ENCODE measurements at places on chromosomes 5 and 9.

- DNase-seq, result no peak
Observed at GRCh38 chr9:126348911-126349550, 22.4 kb downstream of the MVB12B start.

GRCh38 chr5:125181955-125182354, 435.5 kb upstream of the ZNF608 start:
- no peak for DNase-seq

DNA sequence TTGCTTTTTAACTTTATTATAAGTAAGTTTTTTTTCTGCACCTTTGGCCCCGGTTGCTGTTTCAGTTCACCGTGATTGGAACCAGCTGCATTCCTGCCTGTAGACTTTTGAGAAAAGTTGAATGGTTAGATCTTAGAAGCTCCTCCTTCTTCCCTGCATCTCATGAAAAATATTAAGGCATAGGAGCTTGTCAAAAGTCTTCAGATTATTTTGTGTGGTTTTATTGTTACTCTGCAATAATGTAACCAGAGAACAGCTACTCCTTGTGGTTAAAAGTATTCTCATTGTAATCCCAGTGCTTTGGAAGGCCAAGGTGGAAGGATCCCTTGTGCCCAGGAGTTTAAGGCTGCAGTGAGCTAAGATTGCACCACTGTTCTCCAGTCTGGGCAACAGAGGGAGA, 3.3 kb upstream of the SLC2A8 start:
- no peak for DNase-seq

GRCh38 chr5:36928947-36929346, 52.4 kb downstream of the NIPBL start:
- DNase-seq, result no peak

GRCh38 chr5:159695741-159696294, 220.5 kb upstream of the ADRA1B start:
- DNase-seq, result no peak

DNA sequence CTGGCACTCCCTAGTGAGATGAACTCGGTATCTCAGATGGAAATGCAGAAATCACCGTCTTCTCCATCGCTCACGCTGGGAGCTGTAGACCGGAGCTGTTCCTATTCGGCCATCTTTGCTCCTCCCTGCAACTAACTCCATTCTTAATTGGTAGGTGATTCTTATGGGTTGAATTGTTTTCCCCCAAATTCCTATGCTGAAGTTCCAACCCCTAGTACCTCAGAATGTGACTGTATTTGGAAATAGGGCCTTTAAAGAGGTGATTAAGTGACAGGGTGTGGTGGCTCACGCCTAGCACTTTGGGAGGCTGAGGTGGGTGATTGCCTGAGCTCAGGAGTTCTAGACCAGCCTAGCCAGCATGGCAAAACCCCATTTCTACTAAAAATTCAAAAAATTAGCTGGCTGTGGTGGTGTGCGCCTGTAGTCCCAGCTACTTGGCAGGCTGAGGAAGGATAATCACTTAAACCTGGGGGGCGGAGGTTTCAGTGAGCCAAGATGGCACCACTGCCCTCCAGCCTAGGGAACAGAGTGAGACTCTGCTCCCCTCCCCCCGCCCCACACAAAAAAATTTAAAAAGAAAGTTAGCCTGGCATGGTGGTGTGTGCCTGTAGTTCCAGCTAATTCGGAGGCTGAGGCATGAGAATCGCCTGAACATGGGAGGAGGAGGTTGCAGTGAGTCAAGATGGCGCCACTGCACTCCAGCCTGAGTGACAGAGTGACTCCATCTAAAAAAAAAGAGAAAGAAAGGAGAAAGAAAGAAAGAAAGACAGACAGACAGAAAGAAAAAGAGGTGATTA, 25.2 kb upstream of the FOCAD start:
- no peak for DNase-seq

DNA sequence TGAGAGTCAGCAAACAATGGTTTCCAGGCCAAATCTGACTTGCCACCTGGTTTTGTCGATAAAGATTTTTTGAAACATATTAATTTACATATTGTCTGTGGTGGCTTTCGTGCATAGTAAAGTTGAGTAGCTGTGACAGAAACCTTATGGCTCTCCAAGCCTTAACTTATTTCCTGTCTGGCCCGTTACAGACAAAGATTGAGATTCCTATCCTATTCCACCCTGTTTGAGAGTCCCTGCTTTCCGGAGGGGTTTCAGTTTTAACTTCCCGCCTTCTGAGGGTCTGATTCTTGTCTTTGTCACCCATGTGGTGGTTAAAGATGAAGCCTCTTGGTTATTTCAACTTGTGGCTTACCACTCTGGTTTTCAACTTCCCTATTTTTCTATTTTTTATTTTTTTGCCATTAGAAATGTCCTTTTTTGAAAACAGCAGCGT, 11.4 kb downstream of the OTULIN start:
- no peak for DNase-seq

DNA sequence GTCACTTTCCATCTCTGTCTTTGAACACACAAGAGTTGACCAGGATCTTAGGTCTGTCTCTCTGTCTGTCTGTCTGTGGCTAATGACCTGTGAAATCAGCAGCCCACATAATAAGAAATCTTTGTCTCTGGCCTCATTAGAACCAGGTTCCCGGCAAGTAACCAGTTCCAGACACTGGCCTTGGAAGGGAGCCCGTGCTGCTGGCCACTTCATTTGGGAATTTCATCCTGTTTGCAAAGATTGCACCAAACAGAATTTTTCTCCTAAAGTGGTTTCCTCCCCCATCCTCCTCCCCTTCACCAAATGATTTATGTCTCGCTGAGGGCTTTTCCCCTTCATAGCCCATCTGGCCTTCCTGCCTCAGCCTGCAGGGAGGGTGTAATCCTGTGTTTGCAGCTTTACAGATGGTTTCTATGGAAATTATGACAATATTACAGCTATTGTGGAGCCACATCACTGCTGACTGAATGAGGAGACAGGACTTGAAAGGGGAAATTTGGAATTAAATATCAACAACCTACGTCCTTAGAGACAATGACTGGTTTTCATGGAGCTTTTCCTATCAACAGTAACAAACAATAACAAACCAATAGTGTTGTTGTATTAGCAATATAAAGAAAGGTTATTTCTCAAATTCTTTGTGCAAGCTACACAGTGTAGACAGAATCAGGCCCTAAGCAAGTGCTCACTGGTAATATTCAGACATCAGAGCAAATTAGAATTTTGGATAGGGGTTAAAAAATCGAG, 25.7 kb downstream of the DPYSL3 start:
- no peak for DNase-seq

GRCh38 chr5:113205807-113206206, 229.0 kb downstream of the TSSK1B start:
- DNase-seq, result no peak

GRCh38 chr9:33127881-33128280, 39.3 kb downstream of the B4GALT1 start:
- no peak for DNase-seq

DNA sequence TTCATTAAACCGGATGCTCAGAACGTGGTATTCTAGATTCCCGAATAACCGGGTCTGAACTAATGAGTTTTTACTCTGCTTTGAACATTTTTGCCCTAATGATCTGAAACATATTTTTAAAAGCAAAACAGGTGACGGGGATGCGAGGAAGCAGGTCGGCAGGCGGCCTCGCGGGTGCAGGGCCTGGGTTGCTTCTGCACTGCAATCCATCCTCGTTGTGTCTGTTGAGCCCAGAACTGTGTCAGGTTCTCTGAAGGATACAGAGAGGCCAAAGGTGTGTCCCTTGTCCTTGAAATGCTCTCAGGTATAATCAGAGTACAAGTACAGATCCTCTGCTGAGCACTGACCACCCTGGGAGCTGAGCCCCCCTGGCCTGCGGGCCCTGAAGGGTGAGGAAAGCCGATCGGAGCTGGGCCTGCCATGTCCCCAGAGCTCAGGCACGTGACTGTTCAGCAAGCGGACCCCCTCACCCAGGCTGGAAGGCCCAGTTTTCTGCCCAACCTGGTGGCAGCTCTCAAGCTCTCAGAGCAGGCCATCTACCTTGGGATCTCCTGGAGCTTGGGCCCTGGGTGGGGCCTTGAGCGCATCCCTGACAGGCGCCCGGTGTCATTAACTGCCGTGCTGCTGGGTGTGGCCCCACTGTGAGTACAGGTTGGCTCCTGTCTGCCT, 151.8 kb downstream of the OLFM1 start:
- DNase-seq, result no peak

DNA sequence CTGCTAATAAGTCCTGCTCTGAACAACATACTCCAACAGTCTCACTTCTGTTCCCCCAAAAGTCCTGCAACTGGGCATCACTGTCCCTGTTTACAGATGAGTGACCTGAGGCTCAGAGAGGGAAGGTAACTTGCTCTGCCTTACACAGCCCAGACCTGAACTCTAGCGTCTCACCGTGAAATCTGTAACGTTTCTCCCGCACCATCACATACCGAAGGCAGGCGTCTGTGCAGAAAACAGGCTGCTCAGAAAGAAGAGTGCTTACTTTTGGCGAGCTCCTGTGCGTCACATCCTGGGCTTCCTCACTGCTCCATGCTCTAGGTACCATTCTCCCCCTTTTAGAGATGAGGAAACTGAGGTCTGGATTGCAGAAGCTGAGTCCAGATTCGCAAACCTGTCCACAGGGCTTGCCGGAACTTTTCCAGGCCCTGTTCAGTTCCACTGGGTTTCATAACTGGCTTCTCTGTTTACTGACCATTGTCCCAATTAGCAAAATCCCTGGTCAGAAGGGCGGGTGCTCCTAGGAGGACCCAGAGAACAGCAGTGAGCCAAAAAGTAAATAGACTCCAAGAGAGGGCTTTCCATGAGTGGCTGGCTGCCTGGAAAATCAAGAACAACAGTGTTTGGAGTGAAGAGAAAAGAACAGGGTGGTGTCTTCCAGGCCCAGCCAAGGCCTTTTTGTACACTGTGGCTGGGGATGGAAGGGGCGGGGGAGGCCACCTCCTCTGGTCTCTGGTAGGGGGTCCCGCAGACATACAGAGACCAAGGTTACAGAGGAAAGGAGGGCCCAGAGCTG, 27.1 kb downstream of the GSN start:
- DNase-seq, result no peak

- no peak for DNase-seq
Observed at GRCh38 chr9:92245005-92245797, 48.3 kb downstream of the IARS1 start.

GRCh38 chr5:1732238-1732941, 67.2 kb downstream of the MRPL36 start:
- no peak for DNase-seq

DNA sequence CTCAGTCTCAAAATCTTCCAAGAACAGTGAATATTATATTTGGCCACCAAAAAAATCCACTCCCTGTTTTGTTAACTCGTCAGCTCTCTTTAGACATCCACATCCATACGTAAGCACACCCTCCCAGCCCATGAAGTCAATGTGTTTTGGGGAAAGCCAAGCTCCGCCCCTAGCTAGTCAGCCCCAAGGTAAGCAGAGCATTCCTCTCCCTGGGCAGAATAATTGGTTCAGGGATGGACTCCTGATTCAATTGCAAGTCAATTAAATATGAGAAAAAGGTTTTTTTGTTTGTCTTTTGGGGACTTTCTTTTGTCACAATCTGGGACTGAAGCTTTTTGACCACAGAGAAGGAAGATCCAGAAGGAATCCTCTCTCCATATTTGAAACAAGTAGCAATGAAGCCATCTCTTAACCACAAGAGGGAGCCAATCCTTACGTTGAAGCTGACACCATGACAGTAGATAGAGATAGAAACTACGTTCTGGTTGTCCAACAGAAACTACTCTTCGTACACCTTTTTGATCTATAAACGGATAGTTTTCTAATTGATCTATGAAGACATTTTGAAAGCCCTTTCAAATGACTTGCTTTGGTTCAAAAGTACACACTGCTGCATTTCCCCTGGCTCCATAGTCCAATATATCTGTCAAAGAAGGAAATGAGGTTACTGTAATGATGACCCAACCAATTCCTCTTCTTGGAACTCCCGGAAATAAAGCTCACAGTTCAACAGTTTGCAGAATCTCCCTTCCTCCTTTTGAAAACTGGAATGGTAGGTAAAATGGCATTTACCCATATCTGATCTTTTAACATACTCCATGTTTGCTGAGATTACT, 166.4 kb downstream of the TLE1 start:
- no peak for DNase-seq

- DNase-seq, result no peak
Observed at GRCh38 chr5:23742701-23743100, 235.3 kb downstream of the PRDM9 start.

DNA sequence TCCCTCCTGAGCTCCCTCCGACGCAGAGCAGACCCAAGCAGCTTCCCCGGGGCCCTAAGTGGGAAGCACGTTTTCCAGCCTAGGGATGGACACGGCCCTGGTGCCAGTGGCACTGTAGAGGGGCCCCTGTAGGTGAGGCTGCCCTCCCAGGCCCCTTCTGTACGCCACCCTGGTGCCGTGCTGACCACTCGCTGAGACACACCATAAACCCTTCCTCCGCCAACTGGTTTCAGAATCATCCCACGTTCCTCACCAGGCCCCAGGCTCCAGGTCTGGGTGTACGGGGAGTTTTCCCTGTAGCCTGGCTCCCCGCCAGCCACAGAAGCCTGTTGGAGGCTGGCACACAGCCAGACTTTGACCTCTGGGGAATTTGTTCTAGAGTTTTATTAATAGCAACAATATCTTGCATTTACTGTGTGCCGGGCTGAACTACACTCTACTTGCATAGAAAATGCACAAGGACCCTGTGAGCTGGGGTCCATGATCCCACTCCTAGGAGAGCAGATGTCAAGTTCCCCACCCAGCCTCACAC, 18.2 kb upstream of the WDR38 start:
- no peak for DNase-seq

DNA sequence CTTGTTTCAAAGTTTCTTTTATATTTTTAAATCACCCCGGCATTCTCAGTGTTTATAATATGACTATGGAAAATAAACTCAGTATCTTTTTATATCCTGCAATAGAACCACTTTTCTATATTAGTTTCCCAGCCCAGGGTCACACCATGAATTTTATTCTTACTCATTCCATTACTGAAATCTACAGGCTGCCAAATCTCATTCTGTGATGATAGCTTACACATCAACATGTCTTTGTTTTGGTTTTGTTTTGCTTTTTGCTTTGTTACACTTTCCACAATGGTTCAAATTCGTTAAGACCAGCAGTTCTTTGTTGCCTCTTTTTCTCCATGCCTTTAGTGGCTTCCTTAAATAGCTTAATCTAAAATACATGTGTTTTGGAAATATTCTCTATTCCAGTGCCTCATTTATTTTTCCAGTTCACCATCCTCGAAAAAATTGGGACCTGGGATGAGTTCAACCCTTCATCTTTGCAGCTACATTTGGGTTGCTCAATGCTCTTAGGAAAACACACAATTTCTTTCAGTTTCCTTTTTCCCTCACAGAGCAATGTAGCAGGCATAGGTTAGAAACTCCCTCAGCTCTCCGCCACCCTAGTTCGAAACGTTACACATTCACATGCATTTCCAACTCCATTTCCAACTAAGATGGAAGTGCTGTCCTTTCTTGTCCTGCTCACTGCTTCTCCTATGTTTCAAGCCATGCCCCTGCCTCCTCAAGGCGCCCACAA, 1146.3 kb downstream of the MAT2B start:
- DNase-seq, result no peak

- DNase-seq, result no peak
Observed at GRCh38 chr5:123511290-123511647, 708 bp upstream of the CSNK1G3 start.

DNA sequence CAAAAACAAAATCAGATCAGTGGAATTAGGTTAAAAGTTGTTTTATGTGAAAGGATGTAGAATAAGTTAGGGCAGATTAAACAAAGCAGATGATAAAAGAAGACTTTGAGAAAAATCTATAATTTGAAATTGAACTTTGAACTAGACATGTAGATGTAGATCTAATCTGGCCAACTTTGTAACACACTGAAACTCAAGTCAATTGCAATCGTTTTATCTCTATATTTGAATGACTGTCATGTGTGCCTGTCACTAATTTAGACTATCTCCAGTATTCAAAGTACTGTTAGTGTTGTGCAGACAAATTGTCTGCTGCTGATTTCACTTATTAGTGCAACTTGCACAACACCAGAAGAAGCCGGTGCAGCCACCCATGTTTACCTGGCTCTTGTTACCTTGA, 39.8 kb downstream of the ACOT12 start:
- no peak for DNase-seq

All from effector memory CD8-positive, alpha-beta T cell (primary cell).